NCI-H2081 (cell line): ENCODE measurements at places on chromosomes 13 and 19.

GRCh38 chr19:805166-805551, 7.9 kb downstream of the PTBP1 start:
- DNase-seq: no peak

DNA sequence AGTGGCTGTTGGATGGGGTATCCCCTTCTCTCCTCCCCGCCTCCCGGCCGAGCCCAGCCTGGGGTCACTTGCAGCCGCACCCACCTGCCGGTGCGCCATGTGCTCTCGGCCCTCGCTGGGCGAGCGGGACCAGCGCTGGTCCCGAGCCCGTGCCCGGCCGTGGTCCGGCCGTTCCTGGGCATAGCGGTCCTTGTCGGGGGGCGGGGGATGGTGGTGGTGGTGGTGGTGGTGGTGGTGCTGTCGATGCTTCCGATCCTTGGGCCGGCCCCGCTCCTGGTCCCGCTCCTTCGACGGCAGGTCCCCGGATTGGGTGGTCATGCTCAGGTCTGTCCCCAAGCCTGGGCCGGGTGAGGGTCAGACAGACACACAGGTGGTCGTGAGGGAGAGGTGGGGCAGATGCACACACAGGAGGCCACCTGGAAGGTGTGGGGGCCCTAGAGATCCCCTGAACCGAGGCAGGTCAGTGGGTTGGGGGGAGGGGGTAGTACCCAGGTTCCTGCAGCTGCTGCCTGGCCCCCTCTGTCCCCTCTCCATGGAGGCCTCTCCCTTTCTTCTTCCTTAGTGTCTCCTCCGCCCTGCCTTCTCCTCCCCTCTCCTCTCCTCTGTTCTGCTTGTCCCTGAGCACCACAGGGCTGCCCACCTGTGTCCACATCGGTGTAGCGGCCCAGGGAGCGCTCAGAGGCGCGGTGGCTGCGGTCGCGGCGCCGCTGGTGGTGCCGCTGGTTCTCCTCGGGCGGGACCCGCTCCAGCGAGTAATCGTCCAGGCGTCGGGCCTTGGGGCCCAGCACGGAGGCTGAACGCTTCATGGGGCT, 58.7 kb downstream of the IER2 start:
- no peak for DNase-seq

DNA sequence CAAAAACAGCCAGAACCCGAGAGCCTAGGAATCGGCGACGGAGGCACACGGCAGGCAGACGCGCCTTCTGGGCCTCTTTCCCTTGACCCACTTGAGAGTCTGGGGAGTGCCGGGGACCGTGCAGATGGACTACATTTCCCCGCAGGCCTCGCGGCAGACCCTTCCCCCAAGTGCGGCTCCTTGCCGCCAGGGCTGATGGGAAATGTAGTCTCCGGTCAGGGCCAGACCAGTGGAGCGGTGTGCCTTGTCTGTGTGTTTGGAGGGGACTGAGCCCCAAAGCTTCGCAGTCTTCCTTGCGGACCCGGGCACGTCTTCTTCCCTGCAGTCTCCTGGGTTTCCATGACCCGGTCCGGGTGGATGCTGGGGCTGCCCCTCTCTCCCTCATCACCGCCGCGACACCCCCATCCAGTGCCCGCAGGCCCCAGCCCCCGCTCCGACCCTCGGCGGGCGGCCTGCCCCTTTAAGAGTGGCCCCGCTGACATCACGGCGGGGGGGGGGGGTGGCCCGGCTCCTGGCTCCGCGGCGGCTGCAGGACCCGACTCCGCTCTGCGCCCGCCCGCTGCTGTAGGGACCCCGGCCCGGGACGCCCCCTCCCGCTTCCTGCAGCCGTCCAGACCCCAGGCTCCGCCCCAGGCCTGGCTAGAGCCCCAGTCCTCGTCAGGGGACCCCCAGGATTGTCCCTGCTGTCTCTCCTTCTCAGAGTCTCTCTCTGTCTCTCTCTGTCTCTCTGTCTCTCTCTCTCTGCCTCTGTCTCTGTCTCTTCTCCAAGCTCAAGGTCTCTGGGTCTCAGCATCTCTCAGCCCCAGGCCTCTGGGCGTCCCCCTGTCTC, 758 bp upstream of the CACNG7 start:
- DNase-seq: no peak

DNA sequence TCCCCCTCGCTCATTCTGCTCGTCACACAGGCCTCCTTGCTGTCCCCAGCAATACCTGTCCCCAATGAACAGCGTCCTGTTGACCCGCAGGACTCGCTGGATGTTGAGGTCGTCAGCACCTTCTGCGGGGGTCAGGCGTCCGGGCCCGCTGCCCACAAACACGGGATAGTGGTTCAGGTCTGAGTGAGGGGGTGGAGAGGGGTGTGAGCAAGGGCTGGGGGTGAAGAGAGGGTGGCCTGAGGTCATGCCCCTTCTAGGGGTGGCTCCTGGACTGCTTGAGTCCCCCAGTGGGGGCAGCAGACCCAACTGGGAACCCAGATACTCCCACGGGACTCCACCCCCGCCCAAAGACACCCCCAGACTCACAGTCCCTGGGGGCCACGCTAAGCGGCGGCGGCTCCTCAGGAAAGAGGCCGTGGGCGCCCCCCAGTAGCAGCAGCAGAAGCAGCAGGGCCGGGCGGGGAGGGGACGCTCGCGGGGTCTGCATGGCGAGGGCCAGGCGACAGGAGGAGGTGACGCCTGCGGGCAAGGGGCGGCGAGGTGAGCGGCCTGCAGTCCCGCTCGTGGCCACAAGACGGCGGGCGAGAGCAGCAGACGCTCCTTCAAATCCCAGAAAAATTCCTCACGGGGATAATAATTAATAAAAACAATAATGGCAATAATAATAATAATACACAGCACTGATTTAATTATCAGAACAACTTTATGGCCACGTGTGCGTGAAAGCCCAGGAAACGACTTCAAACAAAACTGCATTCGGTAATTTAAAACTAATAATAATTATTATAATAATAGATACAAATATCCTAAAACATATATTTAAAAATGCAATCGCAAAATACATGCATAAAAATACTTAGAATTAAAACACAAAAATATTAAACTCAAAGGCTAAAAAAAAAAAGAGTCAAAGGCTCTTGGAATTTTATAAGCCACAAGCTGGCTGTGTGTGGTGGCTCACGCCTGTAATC, 1.2 kb downstream of the SEMA6B start:
- DNase-seq: no peak

GRCh38 chr19:48964205-48965039, 687 bp upstream of the FTL start:
- no peak for DNase-seq
